PC-9 (cell line): ENCODE measurements at places on chromosomes 16 and 17. TPM values are rescaled to one million over a fixed set of nuclear protein-coding genes. Genes with fewer than 3 reads are reported as not detected.

- no peak for DNase-seq
- H3K27ac ChIP-seq = peak overlapping the region; percentile 10; the same call in 1 of the 2 replicates
- no peak overlapping the region for H3K4me3 ChIP-seq
- no peaks in the 10 kb centered on the region for H3K27me3 ChIP-seq
Measured at GRCh38 chr17:75695141-75695829, 26.0 kb upstream of the ITGB4 start.

The ODAD4 gene
- total RNA-seq = 3.0 and 4.0 TPM in 2 replicates

The KRT39 gene
- not detected in 2 replicates for total RNA-seq

GRCh38 chr16:89134269-89134668 lies 37.3 kb upstream of the CDH15 start:
- no peak for DNase-seq
- peaks cover 9% of the 10 kb centered on the region for H3K36me3 ChIP-seq
- no peak overlapping the region for H3K4me3 ChIP-seq

- H3K4me3 ChIP-seq = peak overlapping the region; percentile 31; the same call in 1 of the 2 replicates
- H3K36me3 ChIP-seq = no peaks in the 10 kb centered on the region
- DNase-seq = no peak
- peaks cover 22% of the 10 kb centered on the region for H3K4me1 ChIP-seq
Measured at GRCh38 chr16:85480727-85481101, 132.4 kb upstream of the GSE1 start.

DNA sequence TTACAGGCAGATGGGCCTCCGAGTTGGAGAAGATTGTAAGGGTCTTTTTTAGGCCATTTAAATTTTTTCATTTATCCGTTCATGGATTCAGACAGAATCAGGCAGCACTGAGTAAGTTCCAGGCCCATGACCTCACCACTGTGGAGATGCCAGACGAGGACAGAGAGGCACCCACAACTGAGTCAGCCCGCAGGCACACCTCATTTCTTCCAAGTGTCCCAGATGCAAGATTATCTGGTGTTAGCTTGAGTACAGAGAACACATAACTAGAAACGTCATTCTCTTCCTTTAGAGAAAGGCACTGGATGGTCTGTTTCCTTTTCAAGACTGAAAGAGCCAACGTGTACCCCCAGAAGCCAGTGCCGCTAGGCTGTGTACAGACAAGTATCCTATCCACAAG lies 16.9 kb downstream of the CLEC16A start:
- no peaks in the 10 kb centered on the region for H3K36me3 ChIP-seq
- H3K4me3 ChIP-seq = no peak overlapping the region
- H3K4me1 ChIP-seq = peaks cover 13% of the 10 kb centered on the region
- H3K27me3 ChIP-seq = no peaks in the 10 kb centered on the region

DNA sequence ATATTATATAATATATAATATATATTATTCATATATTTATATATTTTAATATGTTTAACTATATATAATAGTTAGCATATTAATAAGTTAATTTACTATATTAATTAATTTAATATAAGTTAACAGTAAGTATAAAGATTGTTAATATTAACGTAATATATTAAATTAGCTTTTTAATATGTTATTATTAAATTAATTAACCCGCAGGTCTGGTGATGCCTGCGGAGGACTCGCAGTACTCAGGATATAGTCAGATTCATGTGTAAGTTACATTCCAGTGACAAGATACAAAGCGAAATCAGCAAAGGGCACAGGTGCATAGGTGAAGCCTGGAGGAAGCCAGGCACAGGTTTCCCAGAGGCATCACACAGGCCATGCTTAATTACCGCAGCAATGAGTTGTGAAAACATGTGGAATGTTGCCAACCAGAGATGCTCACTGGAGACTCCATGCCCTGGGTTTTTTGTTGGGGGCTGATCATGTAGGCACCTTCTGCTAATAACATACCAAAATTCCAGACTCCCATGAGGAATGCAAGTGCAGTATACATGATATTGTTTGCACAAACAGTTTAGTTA lies 130.4 kb upstream of the MPHOSPH6 start:
- no peaks in the 10 kb centered on the region for H3K4me1 ChIP-seq
- DNase-seq = no peak
- no peak overlapping the region for H3K27ac ChIP-seq
- H3K4me3 ChIP-seq = no peak overlapping the region
- no peaks in the 10 kb centered on the region for H3K36me3 ChIP-seq

The GDPD1 gene
- total RNA-seq = 3.1 and 3.4 TPM in 2 replicates

DNA sequence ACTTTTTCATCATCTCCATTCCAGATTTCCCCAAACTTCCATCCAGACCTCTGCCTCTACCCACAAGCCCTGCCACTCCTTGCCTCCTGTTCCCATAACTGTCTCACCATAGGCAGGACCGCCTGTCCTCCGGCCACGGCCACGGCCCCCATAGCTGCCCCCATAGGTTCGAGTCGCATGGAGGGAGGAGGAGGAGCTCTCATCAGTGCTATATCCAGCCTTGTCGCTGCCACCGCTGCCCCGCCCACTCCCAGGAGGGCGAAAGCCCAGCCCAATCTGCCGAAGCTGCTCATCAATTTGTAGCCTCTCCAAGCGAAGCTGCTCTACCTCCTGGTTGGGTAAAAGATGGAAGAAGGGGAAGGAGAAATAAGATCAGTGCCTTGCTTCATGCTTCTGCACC lies 3.4 kb upstream of the SOX15 start:
- H3K4me3 ChIP-seq = no peak overlapping the region
- H3K36me3 ChIP-seq = 0 out of 2 replicates have a peak, but pooled peaks cover 8% of the 10 kb centered on the region
